ENCODE measurements at places on chromosomes 6 and 20.
A peak's percentile ranks its signal among the peaks of the same experiment; 100 is the strongest.

GRCh38 chr6:139768196-139768595, 393.7 kb upstream of the CITED2 start:
- DNase-seq: no peak

GRCh38 chr6:93992976-93993375, 573.6 kb upstream of the EPHA7 start:
- DNase-seq: no peak

GRCh38 chr6:104326173-104327001, 533.3 kb downstream of the HACE1 start:
- DNase-seq: no peak

GRCh38 chr6:139060332-139060731, 31.8 kb downstream of the ABRACL start:
- DNase-seq: no peak

GRCh38 chr6:153625089-153625488, 414.0 kb upstream of the OPRM1 start:
- DNase-seq: no peak

DNA sequence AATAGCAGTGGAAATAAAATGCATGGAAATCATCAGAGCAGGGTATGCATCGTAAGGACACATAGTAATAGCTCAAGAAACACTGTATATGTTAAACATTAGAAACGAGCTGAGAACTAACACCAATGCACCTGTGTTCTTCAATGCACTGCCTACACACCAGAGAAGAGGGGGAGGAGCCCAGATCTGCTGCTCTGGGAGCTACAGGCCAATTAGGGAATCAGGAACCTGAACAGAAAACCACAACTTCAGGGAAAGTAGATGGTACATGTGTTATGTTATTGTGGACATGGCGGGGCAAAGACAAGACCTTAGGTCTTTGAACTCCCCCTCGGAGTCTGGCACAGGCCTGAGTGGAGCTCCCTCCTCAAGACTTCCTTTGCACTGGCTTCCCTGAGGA, 39.7 kb downstream of the RIPOR3 start:
- no peak for DNase-seq

DNA sequence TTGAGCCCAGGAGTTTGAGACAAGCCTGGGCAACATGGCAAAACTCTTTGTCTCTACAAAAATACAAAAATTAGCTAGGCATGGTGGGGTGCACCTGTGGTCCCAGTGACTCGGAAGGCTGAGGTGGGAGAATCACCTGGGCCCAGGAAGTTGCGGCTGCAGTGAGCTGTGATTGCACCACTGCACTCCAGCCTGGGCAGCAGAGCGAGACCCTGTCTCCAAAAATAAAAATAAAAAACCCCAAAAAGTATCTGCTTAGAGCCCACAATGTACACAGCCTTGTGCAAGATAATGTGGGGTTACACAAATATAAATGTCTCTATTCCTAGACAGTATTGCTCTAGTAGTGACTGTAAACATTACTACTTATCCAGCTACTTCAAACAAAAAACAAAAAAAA, 5.9 kb downstream of the ESF1 start:
- no peak for DNase-seq

DNA sequence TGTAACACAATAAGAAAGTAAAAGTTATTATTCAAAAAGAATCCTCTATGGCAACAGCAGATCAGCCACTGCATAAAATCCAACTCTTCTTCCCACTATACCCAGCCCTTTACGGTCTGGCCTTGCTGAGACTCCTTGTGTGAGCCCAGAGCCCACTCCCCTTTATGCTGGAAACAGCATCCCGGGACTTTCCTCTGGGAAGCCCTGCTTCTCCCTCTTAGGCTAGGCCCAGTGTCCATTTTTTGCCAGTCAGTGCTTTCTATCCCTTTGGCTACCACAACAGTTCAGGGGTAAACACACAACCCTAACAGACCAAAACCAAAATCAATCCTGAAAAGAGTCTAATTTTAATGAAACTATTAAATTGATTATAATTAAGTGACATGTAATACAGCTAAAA, 20.6 kb downstream of the FKBP5 start:
- DNase-seq: no peak

GRCh38 chr20:51331481-51331880, 211.0 kb downstream of the NFATC2 start:
- DNase-seq: peak; percentile 74

DNA sequence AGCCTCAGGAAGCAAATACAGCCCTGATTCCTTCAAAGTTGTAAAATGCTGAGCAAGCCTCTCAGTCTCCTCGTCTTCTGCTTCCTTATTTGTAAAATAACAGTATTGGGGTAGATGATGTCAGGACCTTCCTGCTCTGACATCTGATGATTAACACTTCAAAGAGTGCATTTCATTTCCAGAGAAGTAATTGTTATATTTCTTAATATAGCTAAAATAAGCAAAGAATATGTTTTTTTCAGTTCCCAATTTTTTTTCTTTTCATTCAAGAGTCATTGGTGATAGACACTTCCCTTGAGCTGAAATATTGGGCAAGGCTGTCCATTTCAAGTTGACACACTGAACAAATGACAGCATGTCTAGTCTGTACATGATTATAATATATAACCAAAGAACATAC, 53.4 kb downstream of the SLX4IP start:
- no peak for DNase-seq

All from posterior cingulate gyrus (tissue), 11 donors.